ENCODE measurements at places on chromosomes 2 and 18. TPM values are rescaled to one million over a fixed set of nuclear protein-coding genes. Genes with fewer than 3 reads are reported as not detected.
A peak's percentile ranks its signal among the peaks of the same experiment; 100 is the strongest.

The SP5 gene
- total RNA-seq, result 8.5 TPM

The AFF3 gene
- 0.56 TPM for total RNA-seq

DNA sequence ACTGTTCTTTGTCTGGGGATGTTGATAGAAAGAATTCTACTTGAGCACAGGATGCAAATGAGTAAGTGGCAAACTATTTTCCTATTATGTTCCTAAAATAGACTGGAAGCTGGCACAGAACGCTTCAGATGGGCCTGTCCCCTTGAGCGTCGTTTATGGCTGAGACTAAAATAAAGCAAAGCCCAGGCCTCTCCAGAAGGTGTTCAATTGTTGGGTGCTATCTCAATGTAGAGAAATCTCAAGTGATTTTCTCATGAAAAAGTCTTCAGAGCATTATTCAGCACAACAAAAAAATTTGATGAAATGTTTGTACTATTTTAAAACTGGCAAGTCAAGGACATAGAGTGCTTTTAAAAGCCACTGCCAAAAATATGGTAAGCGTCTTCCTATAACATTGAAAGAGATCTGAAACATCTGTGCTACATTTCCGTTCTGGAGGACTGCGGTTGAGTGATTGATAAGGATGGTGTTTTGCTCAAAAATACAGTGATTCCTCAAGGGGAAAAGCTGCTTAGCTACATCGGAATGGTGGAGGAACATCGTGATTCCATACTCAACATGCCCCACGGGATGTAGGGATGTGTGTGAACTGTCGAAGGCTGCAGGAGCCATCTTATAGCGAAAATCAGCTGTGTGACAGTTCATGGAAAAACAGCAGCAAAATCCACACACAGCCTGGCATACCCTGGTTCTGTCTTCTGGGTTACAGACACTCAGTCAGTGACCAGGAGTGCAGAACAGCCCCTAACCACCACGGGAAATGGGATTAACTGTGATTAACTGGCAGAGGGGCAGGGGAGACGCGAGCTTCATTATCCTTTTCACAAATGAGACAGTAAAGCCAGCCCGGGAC, 10.4 kb upstream of the LRRFIP1 start:
- H3K27me3 ChIP-seq, result no peaks in the 10 kb centered on the region
- H3K27ac ChIP-seq, result no peak overlapping the region
- peak; percentile 45 for DNase-seq
- no peaks in the 10 kb centered on the region for H3K36me3 ChIP-seq
- no peak overlapping the region for H3K4me3 ChIP-seq

DNA sequence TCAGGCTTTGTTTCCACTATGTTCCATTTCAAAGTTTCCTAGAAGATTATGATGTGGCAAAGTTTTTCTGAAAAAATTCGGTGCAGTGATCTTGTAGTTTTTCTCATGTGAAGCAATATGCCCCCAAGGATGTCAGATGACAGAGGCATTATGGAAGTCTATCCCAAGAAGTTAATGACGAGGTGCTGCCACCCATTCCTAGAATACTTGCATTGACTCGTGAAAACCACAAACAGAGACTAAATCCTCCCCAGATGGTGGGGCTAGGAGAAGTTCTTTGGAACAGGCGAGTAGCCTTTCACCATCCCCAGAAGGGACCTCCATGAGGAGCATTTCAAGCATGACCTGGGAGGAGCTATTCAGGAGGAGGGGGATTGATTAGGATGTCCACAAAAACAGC, 40.2 kb upstream of the COPS8 start:
- H3K4me1 ChIP-seq, result peaks cover 22% of the 10 kb centered on the region
- H3K4me3 ChIP-seq, result no peak overlapping the region
- H3K27me3 ChIP-seq, result no peaks in the 10 kb centered on the region
- H3K27ac ChIP-seq, result no peak overlapping the region

DNA sequence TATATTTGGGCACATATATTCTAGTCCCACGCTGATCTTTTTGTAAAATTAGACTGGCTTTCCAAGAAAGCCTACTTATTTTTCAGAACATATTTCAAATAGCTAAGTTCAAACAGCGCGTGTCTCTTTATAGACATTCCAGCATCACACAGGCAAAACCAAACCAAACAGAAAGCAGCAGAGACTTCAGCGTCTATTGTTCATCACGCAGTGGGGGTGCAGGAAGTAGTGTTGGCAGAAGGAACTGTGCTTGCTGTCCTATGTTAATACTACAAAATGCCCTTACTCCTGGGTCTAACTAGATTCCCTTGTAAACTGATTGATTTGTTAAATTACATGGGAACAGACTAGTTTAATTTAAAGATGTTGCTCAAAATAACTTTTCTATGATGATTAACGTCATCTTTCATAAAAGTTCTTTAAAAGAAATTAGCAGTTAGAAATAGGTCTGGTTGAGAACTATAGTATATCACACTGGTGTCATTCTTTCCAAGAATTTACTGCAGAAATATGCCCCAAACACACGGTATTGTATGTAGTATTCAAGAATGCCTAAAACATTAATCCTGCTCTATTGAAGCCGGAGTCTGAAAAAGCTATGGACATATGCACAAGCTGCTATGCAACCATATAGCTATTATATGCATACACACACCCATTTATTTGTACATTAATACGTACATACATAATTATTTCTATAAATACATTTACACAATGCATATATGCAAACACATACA, 436.3 kb downstream of the CBLN2 start:
- peak; percentile 84 for DNase-seq
- no peak overlapping the region for H3K27ac ChIP-seq
- no peak overlapping the region for H3K4me3 ChIP-seq
- H3K36me3 ChIP-seq, result no peaks in the 10 kb centered on the region
- H3K4me1 ChIP-seq, result peaks cover 9% of the 10 kb centered on the region

The CAPN14 gene
- 0.04 TPM for total RNA-seq

The THSD7B gene
- total RNA-seq, result 1.2 TPM

The C2orf15 gene
- 5.6 TPM for total RNA-seq

- H3K4me1 ChIP-seq, result no peaks in the 10 kb centered on the region
- no peaks in the 10 kb centered on the region for H3K27me3 ChIP-seq
- H3K4me3 ChIP-seq, result no peak overlapping the region
- H3K36me3 ChIP-seq, result no peaks in the 10 kb centered on the region
- DNase-seq, result no peak
These were observed 205.7 kb downstream of the TPGS2 start for GRCh38 chr18:36623091-36623490.

DNA sequence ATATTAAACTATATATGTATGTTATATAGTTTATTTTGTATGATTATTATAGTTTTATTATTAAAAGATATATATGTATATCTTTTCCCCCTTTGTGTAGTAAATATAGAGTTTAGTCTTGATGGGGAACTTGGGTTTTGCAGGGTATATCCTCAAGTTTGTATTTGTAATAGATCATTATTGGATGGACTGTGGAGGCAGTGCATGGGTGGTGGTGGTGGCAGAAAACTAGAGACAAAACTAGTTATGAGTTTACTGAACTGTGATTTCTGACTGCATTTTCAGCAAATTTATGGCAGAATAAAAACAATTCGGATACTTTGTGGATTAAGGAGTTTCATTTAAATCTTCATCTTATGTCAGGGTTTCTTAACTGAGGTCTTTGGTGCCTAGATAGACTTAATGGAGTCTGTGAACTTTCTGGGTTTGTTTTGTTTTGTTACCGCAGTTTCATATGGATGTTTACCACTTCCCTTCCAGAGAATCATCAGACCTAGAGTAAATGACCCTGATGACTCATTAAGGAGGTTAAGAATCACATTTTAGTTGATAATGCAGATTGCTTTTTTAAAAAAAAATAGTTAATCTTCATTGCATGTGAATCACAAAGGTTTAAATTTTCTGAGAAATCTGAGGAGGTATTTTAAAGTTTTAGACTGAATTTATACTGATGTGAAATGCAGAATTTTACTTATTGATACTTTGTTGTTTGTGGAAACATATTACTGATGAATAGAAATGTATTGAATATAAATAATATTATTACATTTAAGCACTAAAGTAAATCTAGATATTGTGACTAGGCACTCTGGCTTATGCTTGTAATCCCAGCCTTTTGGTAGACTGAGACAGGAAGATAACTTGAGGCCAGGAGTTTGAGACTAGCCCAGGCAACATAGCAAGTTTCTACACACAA, 14.5 kb downstream of the EPC2 start:
- H3K4me1 ChIP-seq, result no peaks in the 10 kb centered on the region
- H3K27ac ChIP-seq, result no peak overlapping the region
- no peaks in the 10 kb centered on the region for H3K36me3 ChIP-seq
- DNase-seq, result no peak
- H3K4me3 ChIP-seq, result no peak overlapping the region
- H3K27me3 ChIP-seq, result no peaks in the 10 kb centered on the region

GRCh38 chr2:158984604-158985135, 16.2 kb downstream of the TANC1 start:
- no peak for DNase-seq
- no peaks in the 10 kb centered on the region for H3K4me1 ChIP-seq
- no peaks in the 10 kb centered on the region for H3K36me3 ChIP-seq
- H3K27ac ChIP-seq, result no peak overlapping the region
- no peak overlapping the region for H3K4me3 ChIP-seq

DNA sequence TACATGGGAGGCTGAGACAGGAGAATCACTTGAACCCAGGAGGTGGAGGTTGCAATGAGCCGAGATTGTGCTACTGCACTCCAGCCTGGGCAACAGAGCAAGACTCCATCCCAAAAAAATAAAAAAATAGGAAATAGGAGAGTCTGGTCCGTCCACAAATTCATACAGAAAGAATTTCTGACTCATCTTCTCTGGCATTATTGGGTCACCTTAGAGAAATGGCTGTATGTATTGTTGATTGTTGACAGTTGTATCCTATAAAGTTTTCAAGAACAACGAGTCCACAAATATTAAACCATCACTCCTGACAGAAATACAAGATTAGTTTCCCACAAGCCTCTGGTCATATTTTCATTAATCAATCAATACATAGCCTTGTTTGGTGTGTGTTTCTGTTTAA, 20.4 kb downstream of the RBM43 start:
- H3K4me3 ChIP-seq, result no peak overlapping the region
- no peak for DNase-seq
- H3K36me3 ChIP-seq, result no peaks in the 10 kb centered on the region
- no peaks in the 10 kb centered on the region for H3K27me3 ChIP-seq
- no peaks in the 10 kb centered on the region for H3K4me1 ChIP-seq
- no peak overlapping the region for H3K27ac ChIP-seq

GRCh38 chr2:73451263-73451972, 65.8 kb downstream of the ALMS1 start:
- DNase-seq, result no peak
- no peaks in the 10 kb centered on the region for H3K27me3 ChIP-seq
- no peak overlapping the region for H3K27ac ChIP-seq
- no peak overlapping the region for H3K4me3 ChIP-seq
- peaks cover 14% of the 10 kb centered on the region for H3K36me3 ChIP-seq

DNA sequence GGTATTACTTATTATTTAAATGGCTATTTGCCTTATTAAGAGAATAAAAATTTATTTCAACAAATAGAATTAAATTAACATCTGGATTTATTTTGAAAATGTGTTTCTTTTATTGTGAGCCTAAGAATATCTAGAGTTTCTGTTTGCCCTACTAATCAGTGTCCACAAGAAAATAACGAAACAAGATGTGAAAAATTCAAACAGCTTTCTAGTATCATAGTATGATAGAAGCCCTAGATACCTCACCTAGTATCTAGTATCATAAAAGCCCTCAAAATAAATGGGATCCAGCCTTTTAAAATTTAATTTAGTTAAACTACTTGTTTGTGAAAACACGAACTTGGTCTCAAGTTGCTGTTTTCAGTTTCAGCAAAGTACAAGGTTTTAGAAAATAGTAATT, 13.7 kb upstream of the SLC40A1 start:
- no peaks in the 10 kb centered on the region for H3K36me3 ChIP-seq
- no peak overlapping the region for H3K4me3 ChIP-seq
- H3K4me1 ChIP-seq, result no peaks in the 10 kb centered on the region
- no peak for DNase-seq
- H3K27me3 ChIP-seq, result peaks cover 7% of the 10 kb centered on the region

- H3K27me3 ChIP-seq, result peaks cover 46% of the 10 kb centered on the region
- DNase-seq, result peak; percentile 83
- H3K36me3 ChIP-seq, result no peaks in the 10 kb centered on the region
- peak overlapping the region; percentile 93 for H3K4me3 ChIP-seq
These were observed 1.5 kb downstream of the PXDN start for GRCh38 chr2:1742681-1743395.

DNA sequence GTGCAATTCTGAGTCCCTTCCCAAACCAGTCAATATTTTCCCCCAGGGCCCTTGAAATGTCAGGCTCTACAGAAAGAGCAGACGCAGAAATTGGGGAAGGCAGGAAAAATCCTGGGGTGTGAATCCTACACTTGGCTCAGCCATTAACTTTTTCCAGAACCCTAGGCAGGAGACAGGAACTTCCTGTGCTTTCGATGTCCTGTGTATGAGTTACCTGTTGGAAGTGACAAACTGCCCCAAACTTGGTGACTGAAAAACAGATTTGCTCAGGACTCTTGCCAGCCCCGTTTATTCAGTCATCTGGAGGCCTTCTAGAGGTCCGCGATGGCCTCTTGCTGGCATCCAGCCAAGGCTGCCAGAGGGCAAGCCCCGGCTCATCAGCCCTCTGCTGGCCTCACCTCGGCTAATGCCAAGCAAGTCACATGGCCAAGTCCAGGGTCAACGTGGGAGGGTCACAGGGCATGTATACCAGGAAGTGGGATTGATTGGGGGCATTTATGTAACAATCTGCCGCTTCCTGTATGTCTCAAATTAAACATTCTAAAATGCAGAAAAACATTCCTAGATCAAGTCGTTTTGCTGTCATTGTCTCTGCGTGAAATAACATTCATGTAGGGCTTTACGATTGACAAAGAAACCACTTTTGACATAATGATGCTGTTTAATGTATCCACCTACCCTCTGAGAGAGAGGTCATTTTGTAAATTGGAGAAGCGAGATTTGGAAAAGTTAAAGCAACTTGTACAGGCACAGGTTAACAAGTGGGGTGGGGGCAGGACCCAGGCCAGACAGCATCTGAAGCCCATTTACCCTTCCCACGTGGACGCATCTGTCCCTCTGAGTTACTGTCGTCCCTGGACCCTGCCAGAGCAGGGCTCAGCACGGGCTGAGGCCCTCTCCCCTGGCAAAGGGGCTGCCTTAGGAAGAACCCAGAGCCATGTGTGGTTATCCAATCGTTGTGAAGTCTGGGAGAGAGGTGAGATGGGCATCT, 179.4 kb downstream of the INHBB start:
- peaks cover 43% of the 10 kb centered on the region for H3K27me3 ChIP-seq
- no peak for DNase-seq
- peaks cover 7% of the 10 kb centered on the region for H3K4me1 ChIP-seq
- no peaks in the 10 kb centered on the region for H3K36me3 ChIP-seq
- no peak overlapping the region for H3K4me3 ChIP-seq

GRCh38 chr2:32627441-32627813, 423 bp upstream of the TTC27 start:
- no peaks in the 10 kb centered on the region for H3K36me3 ChIP-seq
- no peaks in the 10 kb centered on the region for H3K4me1 ChIP-seq
- H3K4me3 ChIP-seq, result peak overlapping the region; percentile 79
- H3K27ac ChIP-seq, result no peak overlapping the region
- DNase-seq, result peak; percentile 66

Data from neural progenitor cell (in vitro differentiated cells).